Thoracic aorta (tissue), 2 donors: ENCODE measurements at places on chromosomes 11 and 22.

GRCh38 chr22:25930788-25931310 is 188.9 kb downstream of the MYO18B start:
- peaks cover 9% of the 10 kb centered on the region for H3K36me3 ChIP-seq
- no peak for DNase-seq
- no peaks in the 10 kb centered on the region for H3K27me3 ChIP-seq
- H3K27ac ChIP-seq = no peak overlapping the region
- no peak overlapping the region for H3K4me3 ChIP-seq
- no peaks in the 10 kb centered on the region for H3K4me1 ChIP-seq

DNA sequence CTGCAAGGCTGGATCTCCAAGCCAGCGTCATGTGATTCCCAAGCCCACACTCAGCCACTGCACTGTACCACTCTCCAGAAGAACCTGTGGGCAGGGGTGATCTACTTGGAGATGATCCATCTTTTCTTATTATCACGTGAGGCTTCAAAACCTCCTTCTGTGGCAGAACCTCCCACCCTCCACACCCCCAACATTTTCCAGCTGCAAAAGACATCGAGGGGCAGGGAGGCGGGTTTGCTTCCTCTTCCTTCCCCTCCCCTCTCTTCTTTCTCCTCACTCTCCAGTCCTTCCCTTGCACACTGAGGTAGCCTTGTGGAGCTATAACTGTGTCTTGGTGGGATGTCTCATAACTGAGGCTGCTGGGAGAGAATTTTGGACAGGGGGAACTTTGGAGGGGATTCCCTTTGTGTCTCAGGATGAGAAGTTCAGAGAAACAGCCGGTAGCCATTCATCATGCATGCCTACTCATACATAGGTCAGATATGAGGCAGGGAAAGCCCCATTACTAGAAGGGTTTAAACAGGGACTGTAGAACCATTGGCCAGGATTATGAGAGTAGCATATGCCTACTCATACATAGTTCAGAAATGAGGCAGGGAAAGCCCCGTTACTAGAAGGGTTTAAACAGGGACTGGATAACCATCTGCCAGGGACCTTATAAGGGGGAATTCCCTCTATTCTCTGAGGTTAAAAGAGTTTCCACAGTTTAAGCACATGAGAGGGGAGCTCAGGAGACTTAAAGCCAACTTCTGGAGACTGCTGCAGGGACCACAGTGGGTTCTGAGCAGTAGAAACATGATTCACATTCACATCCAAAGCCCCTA is 420.7 kb upstream of the CADM1 start:
- DNase-seq = no peak
- no peaks in the 10 kb centered on the region for H3K4me1 ChIP-seq
- no peaks in the 10 kb centered on the region for H3K27me3 ChIP-seq
- no peak overlapping the region for H3K27ac ChIP-seq
- no peaks in the 10 kb centered on the region for H3K36me3 ChIP-seq
- H3K4me3 ChIP-seq = no peak overlapping the region

- H3K4me3 ChIP-seq = no peak overlapping the region
- no peak for DNase-seq
- no peak overlapping the region for H3K27ac ChIP-seq
- no peaks in the 10 kb centered on the region for H3K27me3 ChIP-seq
- H3K36me3 ChIP-seq = no peaks in the 10 kb centered on the region
- no peaks in the 10 kb centered on the region for H3K4me1 ChIP-seq
Observed at GRCh38 chr11:115242982-115243381, 261.2 kb downstream of the CADM1 start.

GRCh38 chr11:119625206-119625978 is 103.6 kb downstream of the NECTIN1 start:
- no peak overlapping the region for H3K27ac ChIP-seq
- no peak overlapping the region for H3K4me3 ChIP-seq
- no peaks in the 10 kb centered on the region for H3K36me3 ChIP-seq
- H3K4me1 ChIP-seq = no peaks in the 10 kb centered on the region
- H3K27me3 ChIP-seq = no peaks in the 10 kb centered on the region
- DNase-seq = no peak

DNA sequence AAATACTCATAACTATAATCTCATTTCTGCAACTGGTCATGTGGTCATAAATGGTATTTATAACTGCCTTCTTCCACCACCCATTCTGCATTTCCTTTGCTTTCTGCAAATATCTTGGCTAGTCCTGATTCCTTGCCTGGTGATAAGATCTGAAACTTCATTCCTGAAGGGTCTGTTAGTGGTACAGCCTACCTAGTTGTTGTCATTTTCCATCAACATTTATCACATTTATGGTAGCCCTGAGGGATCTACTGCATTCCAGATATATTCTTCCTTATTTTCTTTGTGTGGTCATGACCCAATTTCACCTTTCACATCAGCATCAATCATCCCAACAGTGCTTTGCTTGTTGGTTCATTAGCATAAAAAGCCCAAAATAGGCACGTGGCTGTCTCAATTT is 50.1 kb downstream of the DDX6 start:
- H3K36me3 ChIP-seq = no peaks in the 10 kb centered on the region
- H3K4me1 ChIP-seq = no peaks in the 10 kb centered on the region

DNA sequence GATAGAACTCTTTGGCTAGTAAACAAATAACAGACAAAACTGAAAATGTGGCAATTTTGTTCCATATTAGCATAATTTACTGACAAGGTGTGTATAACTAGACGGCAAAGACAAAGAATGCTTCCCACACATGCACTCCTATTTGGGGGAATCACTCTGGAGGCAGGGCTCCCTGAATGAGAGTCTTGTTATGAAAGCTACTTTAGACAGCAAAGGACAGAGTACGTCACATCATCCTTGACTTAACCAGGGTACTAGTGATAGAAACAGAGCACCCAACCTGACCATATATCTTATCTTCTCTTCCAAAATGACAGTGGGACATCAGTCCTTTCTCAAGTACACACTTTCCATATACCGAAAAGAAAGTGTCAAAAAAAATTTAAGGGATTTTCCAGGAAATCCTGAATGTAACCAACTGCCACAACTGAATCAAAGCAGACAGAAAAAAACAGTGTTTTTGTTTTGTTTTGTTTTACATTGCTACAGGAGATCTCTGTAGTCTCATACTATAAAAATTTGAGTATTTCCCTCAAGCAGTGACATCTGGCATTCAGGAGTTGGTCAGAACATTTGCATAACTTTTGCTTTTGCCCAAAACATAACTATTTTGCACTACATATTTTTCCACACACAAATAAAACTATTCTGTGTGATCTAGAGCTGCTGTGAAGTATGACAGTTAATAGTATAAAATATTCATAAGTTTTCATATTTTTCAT is 98.9 kb downstream of the ARHGAP20 start:
- H3K36me3 ChIP-seq = no peaks in the 10 kb centered on the region
- DNase-seq = no peak
- no peaks in the 10 kb centered on the region for H3K4me1 ChIP-seq
- no peaks in the 10 kb centered on the region for H3K27me3 ChIP-seq
- H3K27ac ChIP-seq = no peak overlapping the region
- H3K4me3 ChIP-seq = no peak overlapping the region

GRCh38 chr11:92267968-92268367 is 43.4 kb downstream of the FAT3 start:
- H3K4me1 ChIP-seq = peaks cover 12% of the 10 kb centered on the region
- H3K27me3 ChIP-seq = no peaks in the 10 kb centered on the region

GRCh38 chr11:77347948-77348347 is 46.5 kb upstream of the GDPD4 start:
- H3K4me3 ChIP-seq = no peak overlapping the region
- no peak overlapping the region for H3K27ac ChIP-seq
- no peaks in the 10 kb centered on the region for H3K36me3 ChIP-seq
- H3K27me3 ChIP-seq = no peaks in the 10 kb centered on the region

DNA sequence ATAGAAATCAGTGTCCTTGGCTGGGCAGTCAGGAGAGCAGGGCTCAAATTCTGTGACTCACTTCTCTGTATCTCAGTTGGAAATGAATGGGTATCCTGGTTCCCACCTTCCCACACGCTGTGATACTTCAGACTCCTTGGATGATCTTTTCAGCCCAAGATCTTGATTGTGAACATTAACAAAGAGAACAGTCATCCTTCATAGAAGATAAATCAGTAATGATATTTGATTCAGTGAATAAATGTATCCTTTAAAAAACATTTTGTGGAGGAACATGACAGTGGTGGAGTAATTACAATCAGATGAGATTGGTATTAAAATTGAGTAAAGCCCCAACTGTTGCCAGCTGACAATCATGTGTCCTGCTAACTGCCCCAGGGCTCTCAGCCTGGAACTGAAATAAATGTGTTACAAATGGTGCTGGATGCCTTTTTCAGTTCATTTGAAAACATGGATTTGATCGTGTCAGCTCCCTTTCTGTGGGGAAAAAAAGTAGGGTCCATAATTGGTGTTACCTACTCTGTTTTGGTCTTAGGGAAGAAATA is 72.9 kb upstream of the OR5AN1 start:
- no peak overlapping the region for H3K4me3 ChIP-seq
- DNase-seq = no peak
- no peaks in the 10 kb centered on the region for H3K4me1 ChIP-seq
- H3K36me3 ChIP-seq = no peaks in the 10 kb centered on the region
- no peak overlapping the region for H3K27ac ChIP-seq

DNA sequence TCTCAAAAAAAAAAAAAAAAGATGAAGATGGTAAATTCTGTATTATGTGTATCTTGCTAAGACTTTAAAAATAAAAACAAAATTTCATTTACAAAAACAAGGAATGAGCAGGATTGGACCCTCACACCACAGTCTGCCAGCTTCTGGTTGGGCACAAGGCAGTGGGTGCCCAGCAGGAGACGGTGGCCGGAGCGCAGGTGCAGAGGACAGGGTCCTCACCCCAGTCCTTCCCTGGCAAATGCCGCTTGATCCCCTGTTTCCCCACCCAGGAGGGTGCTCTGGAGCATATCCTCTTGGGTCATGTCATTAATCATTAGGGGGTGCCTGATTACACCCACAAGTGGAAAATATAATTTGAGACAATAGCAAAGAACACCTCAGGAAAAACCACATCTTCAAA is 31.2 kb downstream of the SHANK2 start:
- H3K36me3 ChIP-seq = no peaks in the 10 kb centered on the region
- DNase-seq = no peak

DNA sequence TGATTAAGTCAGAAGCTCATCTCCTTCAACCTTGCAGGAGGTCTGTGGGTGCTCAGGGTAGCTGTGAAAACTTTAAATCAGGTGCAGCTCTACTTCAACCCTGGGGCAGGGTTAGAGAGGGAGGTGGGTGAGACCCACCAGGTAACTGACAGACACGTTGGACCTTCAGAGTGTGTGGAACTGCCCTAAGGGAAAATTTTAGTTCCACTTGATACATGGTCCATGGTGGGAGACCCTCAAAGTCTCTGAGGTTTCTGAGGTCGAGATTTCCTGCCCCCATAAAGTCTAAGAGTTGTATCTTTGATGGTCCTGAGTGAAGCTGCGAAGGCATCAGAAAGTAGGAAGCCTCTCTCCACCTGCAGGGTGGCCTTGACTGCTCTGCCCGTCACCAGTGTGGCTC is 23.9 kb upstream of the NNMT start:
- peaks cover 8% of the 10 kb centered on the region for H3K4me1 ChIP-seq
- no peak for DNase-seq
- H3K4me3 ChIP-seq = no peak overlapping the region
- H3K36me3 ChIP-seq = peaks cover 3% of the 10 kb centered on the region
- no peaks in the 10 kb centered on the region for H3K27me3 ChIP-seq
- H3K27ac ChIP-seq = no peak overlapping the region

DNA sequence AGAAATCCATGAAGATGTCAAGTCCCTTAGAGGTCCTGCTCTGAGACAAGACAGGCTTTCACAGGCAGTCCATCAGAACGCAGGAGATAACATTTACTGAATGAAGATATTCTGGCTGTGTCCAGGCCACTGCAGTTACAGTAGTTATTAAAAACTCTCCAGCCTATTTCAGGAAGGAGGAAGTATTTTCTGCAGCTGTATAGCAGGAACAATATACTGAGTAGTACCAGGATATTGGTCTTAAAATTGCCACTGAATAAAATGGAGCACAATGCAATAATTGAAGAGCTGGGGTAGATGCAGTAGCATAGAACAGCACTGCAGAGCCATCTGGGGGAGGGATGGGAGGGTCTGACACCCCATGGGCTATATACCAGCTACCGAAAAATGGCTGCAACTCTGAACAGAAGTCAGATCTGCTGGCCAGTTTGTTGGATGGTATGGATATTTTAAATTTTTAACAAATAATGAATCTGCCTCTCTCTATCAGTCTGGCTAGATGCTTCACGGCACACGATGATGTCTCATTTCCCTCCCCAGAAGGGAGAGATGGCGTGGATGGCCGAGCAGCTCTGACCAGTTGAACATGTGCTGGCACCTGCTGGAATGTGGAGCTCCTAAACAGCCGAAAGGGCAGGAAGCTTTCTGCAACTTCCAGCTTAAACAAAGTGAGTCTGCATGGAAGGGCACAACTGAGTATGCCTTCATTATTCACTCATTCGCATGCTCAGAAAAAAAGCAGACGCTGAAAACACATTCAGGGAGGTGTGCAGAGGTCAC is 342.1 kb upstream of the SYN3 start:
- H3K4me1 ChIP-seq = no peaks in the 10 kb centered on the region
- no peak overlapping the region for H3K4me3 ChIP-seq
- H3K27me3 ChIP-seq = no peaks in the 10 kb centered on the region
- no peak for DNase-seq

DNA sequence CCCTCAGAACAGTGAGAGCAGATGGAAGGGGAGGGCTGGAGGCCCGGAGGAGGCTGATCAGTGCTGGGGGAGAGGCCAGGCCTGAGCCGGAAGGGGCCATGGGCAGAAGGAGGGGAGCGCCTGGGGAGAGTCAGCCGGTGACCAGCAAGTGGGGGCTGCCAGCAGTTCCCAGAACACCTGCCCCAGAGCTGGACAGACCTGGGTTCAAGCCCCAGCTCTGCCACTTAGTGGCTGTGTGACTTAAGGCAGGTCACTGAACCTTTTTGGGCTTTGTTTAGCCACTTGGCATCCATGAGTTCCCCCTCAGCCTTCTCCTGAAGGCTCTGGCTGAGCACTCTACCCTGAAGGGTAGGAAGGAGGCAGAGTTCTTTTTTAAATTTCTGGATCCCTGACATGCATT is 17.4 kb downstream of the WNT11 start:
- H3K4me1 ChIP-seq = no peaks in the 10 kb centered on the region
- no peak overlapping the region for H3K27ac ChIP-seq
- H3K27me3 ChIP-seq = no peaks in the 10 kb centered on the region
- H3K36me3 ChIP-seq = no peaks in the 10 kb centered on the region

DNA sequence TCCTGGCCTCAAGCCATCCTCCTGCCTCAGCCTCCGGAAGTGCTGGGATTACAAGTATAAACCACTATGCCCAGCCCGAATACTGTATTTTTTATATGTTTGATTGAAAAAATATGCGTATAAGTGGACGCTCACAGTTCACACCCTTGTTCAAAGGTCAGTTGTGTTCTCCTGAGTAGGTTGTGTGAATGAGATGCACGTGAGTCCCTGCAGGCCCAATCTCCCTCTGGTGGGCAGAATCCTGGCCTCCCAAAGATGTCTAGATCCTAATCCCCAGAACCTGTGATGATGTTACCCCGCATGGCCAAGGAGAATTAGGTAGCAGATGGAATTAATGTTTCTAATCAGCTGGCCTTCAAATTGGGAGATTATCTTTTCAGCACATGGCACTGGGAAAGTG is 41.9 kb downstream of the CTTN start:
- peaks cover 16% of the 10 kb centered on the region for H3K4me1 ChIP-seq
- H3K36me3 ChIP-seq = peaks cover 17% of the 10 kb centered on the region
- DNase-seq = no peak
- no peak overlapping the region for H3K27ac ChIP-seq
